Stimulated activated CD8-positive, alpha-beta memory T cell treated with anti-CD3 and anti-CD28 coated beads, Interleukin-4, amount 100 ng/mL, for 1 hour (primary cell): ENCODE measurements at places on chromosomes 4 and X.

DNA sequence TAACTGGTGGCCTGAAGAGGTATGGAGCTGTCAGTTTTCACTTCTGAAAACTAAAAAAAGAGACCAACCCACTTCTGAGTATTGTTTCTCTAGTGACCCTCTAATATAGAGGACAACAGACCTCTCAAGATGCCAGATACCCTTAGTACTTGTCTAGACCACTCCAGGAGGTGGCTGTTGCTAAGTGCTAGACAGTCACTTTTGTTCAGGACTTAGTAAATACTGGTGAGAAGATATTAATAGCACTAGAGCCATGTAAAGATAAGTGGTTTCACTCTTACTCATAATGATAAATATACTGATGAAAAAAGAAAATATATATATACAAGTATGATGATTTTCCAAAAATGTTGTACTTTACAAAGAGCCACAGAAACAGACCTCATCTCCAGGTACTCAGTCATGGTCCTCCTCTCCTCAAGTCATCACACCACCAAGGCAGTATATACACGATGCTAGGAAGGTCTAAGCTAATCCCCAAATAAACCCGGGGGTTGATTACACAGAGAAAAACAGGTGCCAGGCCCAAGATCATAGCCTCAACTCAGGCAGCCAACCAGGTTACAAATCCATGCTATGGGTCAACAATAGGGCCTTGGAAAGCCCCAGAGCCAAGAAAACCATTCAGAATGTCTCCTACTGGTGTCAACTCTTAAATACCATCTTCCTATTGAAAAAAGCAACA lies 66.9 kb downstream of the ARHGEF9 start:
- DNase-seq: no peak

- DNase-seq: no peak
These were observed 25.6 kb upstream of the MSMO1 start for GRCh38 chr4:165301833-165302232.

DNA sequence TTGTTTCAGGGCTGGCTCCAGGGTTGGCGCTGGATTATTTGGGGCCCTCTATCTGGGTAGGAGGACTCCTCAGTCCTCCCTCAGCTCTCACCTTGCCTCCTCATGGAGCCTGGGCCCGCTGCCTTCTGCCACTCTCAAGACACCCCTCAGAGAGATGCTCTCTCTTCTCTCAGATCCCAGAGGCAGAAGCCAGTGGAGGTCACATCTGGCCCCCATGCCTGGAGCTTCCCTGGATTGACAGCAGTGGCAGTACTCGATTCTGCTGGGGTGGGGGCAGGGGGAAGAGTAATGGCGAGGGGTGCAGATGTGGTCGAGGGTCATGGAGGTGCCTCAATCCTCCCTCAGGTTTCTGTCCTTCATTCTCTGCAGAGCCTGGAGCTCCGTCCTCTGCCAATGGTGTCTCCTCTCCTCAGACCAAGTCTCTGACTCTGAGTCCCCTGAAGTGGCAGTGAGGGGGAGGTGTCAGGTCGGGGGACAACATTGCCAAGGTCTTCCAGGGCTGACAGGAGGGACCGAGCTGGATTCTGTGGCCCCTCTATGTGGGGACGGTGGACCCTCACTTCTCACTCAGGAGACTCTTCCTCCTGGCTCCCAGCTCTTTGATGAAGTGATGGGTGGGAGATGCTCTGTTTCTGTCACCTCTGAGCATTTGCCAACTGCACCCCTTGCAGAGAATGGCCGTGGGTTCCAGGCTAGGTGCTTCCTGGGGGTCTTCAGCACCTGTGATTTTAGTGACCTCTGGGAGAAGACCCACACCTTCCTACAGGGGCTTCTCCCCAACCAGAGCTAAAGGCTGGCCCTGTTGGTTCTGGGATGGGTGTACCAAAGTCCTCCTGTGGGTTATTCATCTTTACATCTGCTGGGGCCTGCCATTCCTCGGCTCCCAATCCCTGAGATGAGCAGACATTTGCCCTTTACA lies 10.9 kb upstream of the HSFX1 start:
- no peak for DNase-seq

DNA sequence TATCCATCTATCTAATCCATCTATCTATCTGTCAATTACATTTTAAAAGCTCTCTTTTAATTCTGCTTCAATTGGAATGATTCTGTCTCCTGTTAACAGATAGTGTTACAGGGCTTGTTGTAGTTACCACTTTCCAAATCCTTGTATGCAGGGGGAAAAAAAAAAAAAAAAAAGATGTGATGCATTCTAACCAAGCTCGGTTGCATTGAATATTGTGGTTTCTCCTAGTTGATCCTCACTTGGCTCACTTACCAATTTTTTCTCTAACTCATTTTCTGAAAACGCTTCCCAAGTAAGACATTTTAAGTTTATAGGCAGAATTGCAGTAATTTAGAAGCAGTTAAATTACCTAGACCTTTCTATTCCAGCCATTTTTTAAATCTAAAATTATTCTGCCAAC lies 327.9 kb upstream of the PITX2 start:
- no peak for DNase-seq

DNA sequence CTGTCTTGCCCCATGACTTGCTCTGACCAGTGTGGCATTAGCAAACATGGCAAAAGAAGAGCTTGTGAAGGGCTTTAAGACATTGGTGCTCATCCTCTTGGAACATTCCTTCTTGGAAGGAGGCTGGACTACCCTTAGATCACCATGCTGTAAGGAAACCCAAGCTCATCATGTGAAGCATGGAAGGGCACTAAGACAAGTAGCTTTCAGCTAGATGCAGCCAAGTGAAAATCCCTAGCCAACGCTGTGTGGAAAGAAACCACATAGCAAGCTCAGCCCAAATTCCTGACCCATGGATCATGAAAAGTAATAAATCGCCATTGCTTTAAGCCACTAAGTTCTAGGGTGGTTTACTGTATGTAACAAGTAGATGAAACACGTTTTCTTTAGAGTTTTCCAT lies 12.4 kb upstream of the PACRGL start:
- DNase-seq: no peak

GRCh38 chr4:169622566-169622965 lies 2.2 kb downstream of the CLCN3 start:
- no peak for DNase-seq

GRCh38 chrX:7054219-7055216 lies 93.0 kb upstream of the STS start:
- DNase-seq: no peak
